ENCODE measurements at places on chromosomes 13 and 19. TPM values are rescaled to one million over a fixed set of nuclear protein-coding genes. Genes with fewer than 3 reads are reported as not detected.

- no peaks in the 10 kb centered on the region for H3K4me1 ChIP-seq
- no peak overlapping the region for H3K27ac ChIP-seq
- H3K27me3 ChIP-seq, result no peaks in the 10 kb centered on the region
- no peaks in the 10 kb centered on the region for H3K36me3 ChIP-seq
Observed at GRCh38 chr13:63149375-63149774, 1733.7 kb upstream of the PCDH20 start.

- no peaks in the 10 kb centered on the region for H3K36me3 ChIP-seq
- H3K27ac ChIP-seq, result no peak overlapping the region
- no peaks in the 10 kb centered on the region for H3K4me1 ChIP-seq
- H3K4me3 ChIP-seq, result no peak overlapping the region
- H3K27me3 ChIP-seq, result no peaks in the 10 kb centered on the region
- no peak for DNase-seq
Observed at GRCh38 chr13:91948736-91949135, 550.3 kb downstream of the GPC5 start.

DNA sequence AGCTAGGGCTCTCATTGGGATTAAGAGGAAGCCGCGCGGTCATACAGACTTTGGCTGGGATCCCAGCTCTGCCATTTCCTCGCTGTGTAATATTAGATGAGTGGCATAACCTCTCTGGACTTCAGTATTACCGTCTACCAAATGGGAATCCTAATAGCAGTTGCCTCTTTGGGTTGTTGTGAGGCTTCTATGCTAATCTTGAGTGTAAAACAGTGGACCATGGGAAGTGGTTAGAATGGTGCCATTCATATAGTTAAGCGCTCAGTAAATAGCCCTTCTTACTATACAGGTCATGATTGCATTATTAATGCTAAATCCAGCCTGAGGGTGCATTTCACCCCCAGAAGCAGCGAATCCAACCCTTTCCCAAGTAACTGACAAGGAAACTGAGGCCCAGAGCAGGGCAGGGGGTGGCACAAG, 566 bp upstream of the OPA3 start:
- peak overlapping the region; percentile 87 for H3K4me3 ChIP-seq
- H3K4me1 ChIP-seq, result peaks cover 16% of the 10 kb centered on the region
- peak overlapping the region; percentile 72 for H3K27ac ChIP-seq
- no peak for DNase-seq
- H3K27me3 ChIP-seq, result no peaks in the 10 kb centered on the region

GRCh38 chr13:43365039-43365344, 341.6 kb downstream of the DNAJC15 start:
- no peak overlapping the region for H3K4me3 ChIP-seq
- no peaks in the 10 kb centered on the region for H3K4me1 ChIP-seq
- H3K36me3 ChIP-seq, result no peaks in the 10 kb centered on the region

DNA sequence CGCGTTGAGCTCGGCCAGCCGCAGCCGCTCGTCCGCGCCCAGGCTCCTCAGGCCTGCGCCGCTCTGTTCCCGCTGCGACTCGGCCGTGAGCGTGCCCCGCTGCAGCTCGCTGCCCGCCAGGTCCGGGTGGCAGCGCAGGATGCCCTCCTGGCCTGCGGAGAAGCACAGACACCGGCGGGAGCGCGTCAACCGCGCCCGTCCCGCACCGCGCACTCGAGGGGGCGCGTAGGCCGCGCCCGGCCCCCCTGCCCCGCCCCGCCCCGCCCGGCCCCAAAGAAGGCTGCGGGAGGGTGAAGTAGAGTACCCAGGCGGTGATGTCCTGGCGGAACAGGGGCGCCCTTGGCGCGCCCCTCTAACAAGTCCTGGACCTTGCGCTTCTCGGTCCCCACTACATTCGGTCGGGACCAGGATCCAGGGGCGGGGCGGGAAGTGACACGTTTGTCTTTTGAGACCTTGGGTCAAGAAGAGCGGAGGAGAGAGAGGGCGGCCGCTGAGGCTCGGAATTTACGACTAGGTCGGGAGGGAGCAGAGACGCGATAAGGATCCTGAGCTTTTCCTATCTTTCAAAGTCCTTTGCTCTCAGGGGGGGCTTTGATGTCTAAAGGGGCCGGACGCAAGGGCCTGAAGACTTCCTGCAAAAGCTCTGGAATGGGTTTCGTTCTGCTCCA, 9.3 kb upstream of the CDX2 start:
- peaks cover 46% of the 10 kb centered on the region for H3K27me3 ChIP-seq
- H3K4me3 ChIP-seq, result no peak overlapping the region
- no peaks in the 10 kb centered on the region for H3K4me1 ChIP-seq
- no peaks in the 10 kb centered on the region for H3K36me3 ChIP-seq
- no peak for DNase-seq

GRCh38 chr13:34533941-34534340, 408.1 kb upstream of the NBEA start:
- no peak for DNase-seq
- H3K4me3 ChIP-seq, result no peak overlapping the region
- no peak overlapping the region for H3K27ac ChIP-seq
- no peaks in the 10 kb centered on the region for H3K4me1 ChIP-seq

- DNase-seq, result no peak
- no peaks in the 10 kb centered on the region for H3K4me1 ChIP-seq
Observed at GRCh38 chr13:80389073-80390038, 48.4 kb upstream of the SPRY2 start.

DNA sequence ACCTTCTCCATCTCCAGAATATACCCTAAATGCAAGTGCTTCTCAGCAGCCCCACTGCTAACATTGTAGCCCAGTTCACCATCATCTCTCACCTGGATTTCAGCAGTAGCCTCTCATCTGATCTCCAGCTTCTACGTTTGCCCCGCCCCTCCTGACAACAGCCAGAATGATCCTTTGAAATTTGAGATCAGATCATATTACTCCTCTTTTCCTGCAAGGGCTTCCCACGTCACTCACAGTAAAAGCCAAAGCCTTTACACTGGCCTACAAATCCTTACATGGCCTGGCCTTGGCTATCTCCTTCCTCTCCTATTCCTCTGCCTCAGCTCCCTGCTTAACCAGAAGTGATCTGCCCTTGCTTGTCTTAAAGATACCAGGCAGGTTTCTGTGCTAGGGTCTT, 94.3 kb upstream of the NBEA start:
- peaks cover 6% of the 10 kb centered on the region for H3K4me1 ChIP-seq
- DNase-seq, result peak; percentile 40
- H3K4me3 ChIP-seq, result no peak overlapping the region
- H3K36me3 ChIP-seq, result no peaks in the 10 kb centered on the region
- no peaks in the 10 kb centered on the region for H3K27me3 ChIP-seq

DNA sequence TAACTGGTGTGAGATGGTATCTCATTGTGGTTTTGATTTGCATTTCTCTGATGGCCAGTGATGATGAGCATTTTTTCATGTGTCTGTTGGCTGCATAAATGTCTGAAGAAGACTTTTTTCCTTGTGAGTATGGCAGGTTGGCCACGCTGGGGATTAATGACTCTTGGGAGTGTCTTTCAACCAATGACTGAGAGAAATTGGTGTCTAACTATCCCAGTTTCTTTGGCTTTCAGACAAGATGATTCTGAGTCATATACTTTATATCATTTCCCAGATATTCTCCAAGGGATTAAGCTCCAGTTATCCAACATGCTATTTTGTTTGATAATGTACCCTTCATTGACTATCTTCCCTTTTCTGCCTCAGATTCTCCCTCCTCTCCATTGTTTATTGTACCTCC, 35.5 kb upstream of the CSNK1A1L start:
- no peak overlapping the region for H3K27ac ChIP-seq
- DNase-seq, result no peak
- H3K36me3 ChIP-seq, result no peaks in the 10 kb centered on the region
- no peak overlapping the region for H3K4me3 ChIP-seq
- H3K27me3 ChIP-seq, result no peaks in the 10 kb centered on the region

DNA sequence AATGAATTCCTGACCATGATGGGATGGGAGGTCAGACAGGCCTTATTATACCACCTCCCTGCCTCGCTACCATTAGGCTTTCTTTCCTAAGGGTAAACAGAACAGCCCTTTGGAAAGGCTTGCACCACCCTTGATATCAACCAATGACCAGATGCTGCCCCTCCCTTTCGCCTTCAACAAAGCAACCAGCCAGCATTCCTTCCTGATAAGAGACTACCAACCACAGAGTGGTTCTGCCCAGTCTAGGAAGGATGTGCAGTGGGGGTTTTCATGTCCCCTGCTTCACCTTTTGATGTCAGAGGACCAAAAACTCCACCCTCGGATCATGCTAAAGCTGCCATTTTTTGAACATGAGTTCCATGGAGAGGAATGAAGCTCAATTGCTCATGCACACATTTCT, 21.7 kb downstream of the TEX30 start:
- peaks cover 27% of the 10 kb centered on the region for H3K27me3 ChIP-seq
- H3K36me3 ChIP-seq, result no peaks in the 10 kb centered on the region
- DNase-seq, result no peak
- no peaks in the 10 kb centered on the region for H3K4me1 ChIP-seq
- no peak overlapping the region for H3K27ac ChIP-seq

- no peaks in the 10 kb centered on the region for H3K36me3 ChIP-seq
- H3K4me3 ChIP-seq, result no peak overlapping the region
- peaks cover 32% of the 10 kb centered on the region for H3K27me3 ChIP-seq
- DNase-seq, result no peak
Observed at GRCh38 chr13:110925023-110925612, 10.2 kb upstream of the ANKRD10 start.

- H3K27me3 ChIP-seq, result peaks cover 14% of the 10 kb centered on the region
- no peak overlapping the region for H3K27ac ChIP-seq
- H3K36me3 ChIP-seq, result no peaks in the 10 kb centered on the region
- H3K4me3 ChIP-seq, result no peak overlapping the region
- DNase-seq, result no peak
Observed at GRCh38 chr13:41460074-41460465, 2.7 kb downstream of the RGCC start.

DNA sequence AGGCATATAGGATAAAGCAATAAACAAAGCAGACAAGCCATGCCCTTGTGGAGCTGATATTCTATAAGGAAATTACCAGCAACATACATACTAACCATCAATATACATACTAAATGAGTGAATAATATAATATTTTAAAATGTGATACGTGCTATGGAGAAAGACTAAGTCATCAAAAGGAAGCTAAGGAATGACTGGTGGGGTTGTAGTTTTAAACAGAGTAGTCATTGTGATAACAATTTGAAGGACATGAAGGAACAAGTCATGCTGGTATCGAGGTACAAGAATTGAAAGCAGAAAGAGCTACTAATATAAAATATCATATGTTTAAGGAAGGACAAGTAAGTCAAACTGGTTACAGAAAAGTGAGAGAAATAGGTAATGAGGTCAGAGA, 894.9 kb upstream of the PCDH9 start:
- no peak overlapping the region for H3K4me3 ChIP-seq
- no peaks in the 10 kb centered on the region for H3K4me1 ChIP-seq
- no peaks in the 10 kb centered on the region for H3K36me3 ChIP-seq
- no peak for DNase-seq

DNA sequence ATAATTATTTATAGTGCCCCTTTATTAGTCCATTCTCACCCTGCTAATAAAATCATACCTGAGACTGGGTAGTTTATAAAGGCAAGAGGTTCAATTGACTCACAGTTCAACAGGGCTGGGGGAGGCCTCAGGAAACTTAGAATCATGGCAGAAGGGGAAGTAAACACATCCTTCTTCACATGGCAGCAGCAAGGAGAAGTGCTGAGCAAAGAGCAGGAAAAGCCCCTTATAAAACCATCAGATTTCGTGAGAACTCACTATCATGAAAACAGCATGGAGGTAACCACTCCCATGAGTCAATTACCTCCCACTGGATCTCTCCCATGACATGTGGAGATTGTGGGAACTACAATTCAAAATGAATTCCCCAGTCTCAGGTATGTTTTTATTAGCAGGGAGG, 89.9 kb upstream of the STARD13 start:
- H3K4me1 ChIP-seq, result no peaks in the 10 kb centered on the region
- H3K27ac ChIP-seq, result no peak overlapping the region
- no peak overlapping the region for H3K4me3 ChIP-seq
- no peaks in the 10 kb centered on the region for H3K36me3 ChIP-seq
- no peaks in the 10 kb centered on the region for H3K27me3 ChIP-seq

DNA sequence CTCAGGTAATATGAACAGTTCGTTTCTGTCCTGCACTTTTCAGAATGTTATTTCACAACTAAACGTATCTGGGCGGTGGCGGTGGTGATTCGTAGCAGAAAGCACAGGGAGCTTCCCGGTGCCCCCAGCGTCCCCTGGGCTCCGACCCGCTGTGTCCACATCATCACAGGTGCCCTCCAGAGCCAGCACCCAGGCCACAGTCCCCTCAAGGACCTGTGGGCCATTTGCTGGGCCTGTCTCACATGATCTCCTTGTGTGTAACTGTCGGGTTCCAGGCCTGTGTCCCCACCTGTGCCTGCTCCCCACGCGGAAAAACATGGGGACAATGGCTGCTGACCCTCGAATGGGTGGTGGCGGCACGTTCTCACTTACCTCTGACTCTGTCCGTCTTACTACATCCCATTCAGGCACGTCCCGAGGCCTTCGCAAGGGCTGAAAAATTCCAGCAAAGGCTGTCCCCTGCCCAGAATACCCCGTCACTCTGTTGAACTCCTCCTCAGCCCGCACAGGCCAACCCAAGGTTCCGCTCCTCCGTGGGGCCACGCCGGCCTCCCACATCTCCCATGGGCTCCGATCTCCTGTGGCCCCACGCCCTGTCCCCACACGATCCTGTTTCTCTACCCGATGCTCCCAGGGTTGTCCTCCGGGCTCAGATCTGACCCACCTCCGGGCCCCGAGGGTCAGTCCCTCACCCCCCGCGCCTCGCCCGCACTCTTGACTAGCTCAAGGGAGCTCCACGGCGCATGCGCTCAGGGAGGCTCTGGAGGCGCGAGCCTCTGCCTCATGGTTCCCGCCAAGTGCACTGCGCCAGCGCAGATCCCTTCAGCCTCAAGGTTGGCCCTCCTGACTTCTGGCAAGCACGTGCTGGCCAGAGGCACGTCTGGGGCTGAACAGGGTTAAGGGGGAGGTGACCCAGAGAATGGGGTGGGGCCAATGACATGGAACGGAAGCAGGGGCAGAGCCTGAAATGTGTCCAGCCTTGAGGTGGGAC, 21.2 kb downstream of the DEDD2 start:
- no peaks in the 10 kb centered on the region for H3K27me3 ChIP-seq
- H3K4me1 ChIP-seq, result peaks cover 35% of the 10 kb centered on the region
- no peak overlapping the region for H3K27ac ChIP-seq
- H3K4me3 ChIP-seq, result no peak overlapping the region
- H3K36me3 ChIP-seq, result peaks cover 14% of the 10 kb centered on the region
- DNase-seq, result no peak

- peaks cover 65% of the 10 kb centered on the region for H3K4me1 ChIP-seq
- no peaks in the 10 kb centered on the region for H3K27me3 ChIP-seq
- peak overlapping the region; percentile 100 for H3K27ac ChIP-seq
- peak overlapping the region; percentile 49 for H3K4me3 ChIP-seq
- H3K36me3 ChIP-seq, result peaks cover 49% of the 10 kb centered on the region
- DNase-seq, result peak; percentile 94
Observed at GRCh38 chr19:38693380-38694223, 46.2 kb downstream of the ACTN4 start.

- no peaks in the 10 kb centered on the region for H3K36me3 ChIP-seq
- H3K4me3 ChIP-seq, result no peak overlapping the region
- H3K4me1 ChIP-seq, result peaks cover 12% of the 10 kb centered on the region
Observed at GRCh38 chr13:44905556-44905955, 83.7 kb downstream of the NUFIP1 start.

Gene UBE2L5
- total RNA-seq, result not detected

Gene FCHO1
- 36.5 TPM for total RNA-seq

Gene CEACAM1
- 1.6 TPM for total RNA-seq

Gene EXOC3L2
- total RNA-seq, result not detected

Gene CSNK1G2
- 58.2 TPM for total RNA-seq

All from PC-9 (cell line).